CD14-positive monocyte (primary cell): ENCODE measurements at places on chromosomes 16 and 17.

DNA sequence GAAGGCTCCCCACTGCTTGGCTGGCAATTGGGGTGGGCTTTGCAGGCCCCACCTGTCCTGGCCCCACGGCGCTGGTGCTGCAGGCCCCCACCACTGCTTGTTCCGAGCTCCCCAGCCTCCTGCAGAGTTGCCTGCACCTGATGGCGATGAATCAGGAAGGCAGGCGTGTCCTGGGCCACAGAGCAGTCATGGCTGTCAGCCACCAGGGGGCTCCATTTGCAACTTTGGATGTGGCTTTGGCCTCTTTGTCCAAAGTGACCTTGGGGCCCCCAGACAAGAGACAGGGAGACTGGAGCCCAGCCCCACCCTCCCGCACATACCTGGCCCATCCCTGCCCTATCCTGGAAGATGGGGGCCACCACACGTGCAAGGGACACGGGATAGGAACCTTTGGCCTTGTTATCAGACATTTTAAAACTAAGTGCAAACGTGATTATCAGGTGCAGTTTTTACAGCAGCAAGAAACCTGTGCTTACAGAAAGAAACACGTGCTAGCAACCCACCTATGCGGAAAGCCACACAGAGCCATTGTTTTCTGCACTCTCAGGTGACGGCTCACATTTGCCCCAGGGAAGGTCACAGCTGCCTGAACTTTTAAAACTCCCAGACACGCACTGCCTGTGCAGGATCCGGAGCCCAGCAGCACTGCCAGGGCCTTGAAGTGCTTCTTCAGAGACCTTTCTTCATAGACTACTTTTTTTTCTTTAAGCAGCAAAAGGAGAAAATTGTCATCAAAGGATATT lies at the start of gene DNASE1:
DNASE1 (plus strand) TSS at position 443 of the 743 bp plus-strand sequence. CDS start 683 bp downstream, outside the sequence.
- DNase-seq = peak; percentile 55

DNA sequence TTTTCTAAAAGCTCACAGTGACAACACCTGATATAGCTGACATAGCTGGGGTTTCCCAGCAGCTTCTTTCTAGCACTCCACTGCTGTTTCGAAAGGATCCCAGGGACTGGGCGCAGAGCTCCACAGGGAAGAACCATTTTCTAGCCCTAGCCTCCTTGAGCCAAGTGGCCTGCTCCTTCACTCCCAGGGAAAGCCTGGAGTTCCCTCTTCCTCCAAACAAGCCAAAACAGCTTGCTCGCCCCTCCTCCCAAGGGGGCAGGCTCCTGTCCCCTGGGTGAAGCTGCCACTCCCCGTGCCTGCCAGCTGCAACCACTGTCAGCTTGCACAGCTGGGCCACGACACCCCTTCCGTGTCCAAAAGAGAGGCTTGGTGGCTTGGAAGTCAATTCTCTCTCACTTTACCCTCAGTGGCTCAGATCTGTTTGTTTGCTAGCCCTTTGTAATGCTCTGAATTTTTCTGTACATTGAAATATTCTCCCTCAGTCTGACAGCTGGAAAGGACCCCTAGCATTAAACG lies 59.8 kb downstream of the CYTH1 start:
- no peak for DNase-seq

DNA sequence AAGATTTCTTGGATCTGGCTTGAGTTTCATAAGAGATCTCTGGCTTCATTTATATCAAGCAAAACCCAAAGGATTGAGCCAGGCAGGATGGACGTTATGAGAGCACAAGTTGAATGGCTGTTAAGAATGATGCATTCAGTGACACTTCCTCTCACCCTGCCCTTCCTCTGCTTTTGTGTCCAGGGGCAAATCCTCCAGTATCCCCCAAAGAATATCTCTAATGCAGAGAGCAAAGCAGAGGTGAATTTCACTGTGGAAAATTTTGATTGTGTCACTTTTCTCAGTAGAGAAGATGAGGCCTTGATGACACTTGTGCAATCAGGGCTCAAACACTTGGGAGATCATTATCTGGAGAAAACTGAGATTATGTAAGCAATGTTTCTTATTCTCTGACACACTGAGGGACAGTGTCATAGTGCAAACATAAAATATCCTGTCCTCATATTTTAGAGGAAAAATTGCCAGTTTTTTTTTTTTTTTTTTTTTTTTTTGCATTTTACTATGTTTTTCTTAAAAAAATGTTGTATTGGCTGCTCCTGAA lies 25.3 kb downstream of the MARCHF10 start:
- DNase-seq = no peak

- DNase-seq = no peak
These were observed 143.4 kb upstream of the CDC42EP4 start for GRCh38 chr17:73455050-73455687.

- DNase-seq = no peak
These were observed 69.8 kb downstream of the PRKCA start for GRCh38 chr17:66372182-66372581.

- DNase-seq = no peak
These were observed 111.1 kb downstream of the SMG6 start for GRCh38 chr17:2192367-2193057.

DNA sequence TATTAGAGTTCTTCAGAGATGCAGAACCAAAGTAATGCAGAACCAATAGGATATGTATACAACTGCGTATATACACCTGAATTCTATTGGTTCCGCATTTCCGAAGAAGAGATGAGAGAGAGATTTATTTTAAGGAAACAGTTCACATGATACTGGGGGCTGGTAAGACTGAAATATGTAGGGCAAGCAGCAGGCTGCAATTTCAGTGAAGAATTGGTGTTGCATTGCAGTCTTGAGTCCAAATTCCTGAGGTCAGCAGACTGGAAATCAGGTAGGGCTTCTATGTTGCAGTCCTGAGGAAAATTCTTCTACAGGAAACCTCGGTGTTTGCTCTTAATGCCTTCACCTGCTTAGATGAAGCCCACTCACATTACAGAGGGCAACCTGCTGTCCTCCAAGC lies 128.2 kb upstream of the MED13 start:
- DNase-seq = no peak

DNA sequence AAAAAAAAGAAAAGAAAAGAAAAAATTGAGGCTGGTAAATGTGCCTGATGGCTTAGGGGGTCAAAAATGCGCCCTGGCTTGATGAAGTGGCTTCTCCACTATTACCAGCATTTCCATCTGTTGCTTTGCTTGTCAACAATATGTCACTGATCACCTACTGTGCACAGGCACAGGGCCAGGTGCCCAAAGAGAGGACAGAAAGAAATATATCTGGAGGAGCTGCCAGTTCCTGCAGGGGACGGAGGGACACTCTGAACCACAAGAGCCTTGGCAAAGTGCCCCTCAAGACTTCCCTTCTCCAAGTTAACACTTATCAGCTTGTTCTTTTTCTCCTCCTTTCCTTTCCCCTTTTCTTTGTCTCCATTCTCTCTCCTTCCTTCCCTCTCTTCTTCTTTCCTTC lies 34.7 kb downstream of the GINS3 start:
- DNase-seq = no peak
